GM12878 (cell line): ENCODE measurements at places on chromosomes 5 and 9.

DNA sequence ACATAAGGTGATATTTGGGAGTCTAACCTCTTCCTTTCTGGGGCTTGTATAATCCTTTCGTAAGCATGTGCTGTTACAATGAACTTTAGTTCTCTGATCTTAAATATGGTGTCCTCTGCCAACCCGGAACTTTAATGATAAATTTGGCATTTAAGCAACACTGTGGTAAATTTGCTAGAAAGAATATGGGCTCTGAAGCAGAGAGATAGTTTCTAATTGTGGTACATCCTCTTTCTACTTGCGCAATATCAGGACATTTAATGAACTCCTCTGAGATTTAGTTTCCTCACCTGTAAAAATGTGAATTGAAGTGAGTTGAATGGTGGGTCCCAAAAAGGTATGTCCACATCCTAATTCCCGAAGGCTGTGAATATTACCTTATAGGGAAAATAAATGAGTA, 364.7 kb downstream of the CAAP1 start:
- DNase-seq: no peak

DNA sequence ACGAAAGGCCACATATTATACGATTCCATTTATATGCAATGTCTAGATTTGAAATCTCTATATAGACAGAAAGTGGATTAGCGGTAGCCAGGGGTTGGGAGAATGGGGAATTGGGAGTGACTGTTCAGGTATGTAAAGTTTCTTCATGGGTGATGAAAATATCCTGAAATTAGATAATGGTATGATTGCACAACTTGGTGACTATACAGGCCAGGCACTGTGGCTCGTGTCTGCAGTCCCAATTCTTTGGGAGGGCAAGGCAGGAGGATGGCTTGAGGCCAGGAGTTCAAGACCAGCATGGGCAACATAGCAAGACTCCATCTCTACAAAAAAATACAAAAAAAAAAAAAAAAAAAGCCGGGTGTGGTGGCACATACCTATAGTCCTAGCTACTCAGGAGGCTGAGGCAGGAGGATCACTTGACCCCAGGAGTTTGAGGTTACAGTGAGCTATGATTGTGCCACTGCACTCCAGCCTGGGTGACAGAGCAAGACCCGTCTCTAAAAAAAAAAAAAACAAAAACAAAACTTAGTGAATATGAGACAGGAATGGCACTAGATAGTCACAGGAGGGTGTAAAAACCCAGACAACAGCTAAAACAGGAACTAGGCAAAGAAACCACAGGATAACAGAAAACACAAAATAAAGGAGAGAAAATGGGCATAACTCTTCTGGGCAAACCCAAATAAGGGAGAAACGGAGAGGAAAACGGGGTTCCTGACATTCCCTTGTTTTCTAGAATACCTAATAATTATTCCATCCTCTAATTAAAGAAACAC, 72.1 kb upstream of the ZNF618 start:
- no peak for DNase-seq

GRCh38 chr5:103280967-103281366, 22.4 kb downstream of the MACIR start:
- no peak for DNase-seq

GRCh38 chr9:37889536-37889935, 14.4 kb downstream of the SLC25A51 start:
- DNase-seq: no peak

GRCh38 chr9:69198521-69199220, 24.6 kb downstream of the TJP2 start:
- DNase-seq: no peak
